Activated naive CD8-positive, alpha-beta T cell treated with anti-CD3 and anti-CD28 coated beads, Interleukin-2, amount 10 ng/mL, durations not matched to agents 7 days and 5 days (primary cell): ENCODE measurements at places on chromosomes 11 and 22.

GRCh38 chr11:118908901-118909618, 16.7 kb downstream of the BCL9L start:
- H3K27me3 ChIP-seq = no peaks in the 10 kb centered on the region
- no peak overlapping the region for H3K4me3 ChIP-seq
- H3K27ac ChIP-seq = peak overlapping the region; percentile 83
- peaks cover 44% of the 10 kb centered on the region for H3K4me1 ChIP-seq
- H3K36me3 ChIP-seq = peaks cover 5% of the 10 kb centered on the region
- no peak for DNase-seq

- H3K27ac ChIP-seq = no peak overlapping the region
- no peaks in the 10 kb centered on the region for H3K4me1 ChIP-seq
- no peak for DNase-seq
These were observed 598.6 kb downstream of the BUD13 start for GRCh38 chr11:116173941-116174911.

DNA sequence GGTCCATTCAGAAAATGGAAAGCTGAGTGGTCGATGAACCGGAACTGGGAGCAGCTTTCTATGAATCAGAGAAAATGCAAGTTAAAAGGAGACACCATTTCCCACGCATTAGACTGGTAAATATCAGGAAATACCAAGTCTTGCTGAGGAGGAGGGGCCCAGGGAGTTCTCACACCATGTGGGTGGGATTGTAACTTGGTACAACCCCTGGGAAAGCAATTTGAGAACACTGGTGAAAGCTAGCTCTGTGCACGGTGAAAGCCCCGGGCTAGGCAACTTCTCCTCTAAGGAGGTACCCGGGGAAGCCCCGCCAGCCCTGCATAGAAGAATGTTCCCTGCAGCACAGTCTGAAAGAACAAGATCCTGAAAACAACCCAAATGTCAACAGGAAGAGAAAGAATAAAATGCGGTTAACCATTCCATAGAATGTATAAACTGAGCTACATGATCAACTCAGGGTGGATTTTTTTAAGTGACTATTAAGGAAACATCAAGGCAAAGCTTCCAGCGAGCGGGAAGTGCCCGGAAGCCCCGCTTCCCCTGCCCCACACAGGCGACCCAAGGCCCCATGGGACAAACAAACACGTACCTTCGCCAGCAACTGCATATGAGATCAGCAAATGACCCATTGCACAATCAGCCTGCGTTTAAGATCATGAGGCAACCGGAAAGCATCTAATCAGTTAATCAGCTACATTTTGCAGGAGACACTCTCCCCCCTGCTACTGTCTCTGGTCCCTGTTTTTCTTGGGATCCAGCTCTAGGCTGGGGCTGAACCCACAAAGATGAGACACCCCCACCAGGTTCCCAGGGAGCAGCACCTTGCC, 11.3 kb downstream of the SHANK2 start:
- no peak for DNase-seq
- peaks cover 4% of the 10 kb centered on the region for H3K4me1 ChIP-seq
- H3K36me3 ChIP-seq = no peaks in the 10 kb centered on the region
- H3K4me3 ChIP-seq = no peak overlapping the region
- peaks cover 12% of the 10 kb centered on the region for H3K27me3 ChIP-seq

- peak overlapping the region; percentile 75 for H3K27ac ChIP-seq
- H3K36me3 ChIP-seq = peaks cover 5% of the 10 kb centered on the region
- peak; percentile 73 for DNase-seq
These were observed 22.3 kb downstream of the KCNQ1 start for GRCh38 chr11:2466869-2467694.

GRCh38 chr11:73184953-73185671, 33.0 kb upstream of the P2RY2 start:
- peaks cover 29% of the 10 kb centered on the region for H3K27me3 ChIP-seq
- H3K27ac ChIP-seq = no peak overlapping the region
- no peaks in the 10 kb centered on the region for H3K36me3 ChIP-seq
- peak; percentile 71 for DNase-seq

DNA sequence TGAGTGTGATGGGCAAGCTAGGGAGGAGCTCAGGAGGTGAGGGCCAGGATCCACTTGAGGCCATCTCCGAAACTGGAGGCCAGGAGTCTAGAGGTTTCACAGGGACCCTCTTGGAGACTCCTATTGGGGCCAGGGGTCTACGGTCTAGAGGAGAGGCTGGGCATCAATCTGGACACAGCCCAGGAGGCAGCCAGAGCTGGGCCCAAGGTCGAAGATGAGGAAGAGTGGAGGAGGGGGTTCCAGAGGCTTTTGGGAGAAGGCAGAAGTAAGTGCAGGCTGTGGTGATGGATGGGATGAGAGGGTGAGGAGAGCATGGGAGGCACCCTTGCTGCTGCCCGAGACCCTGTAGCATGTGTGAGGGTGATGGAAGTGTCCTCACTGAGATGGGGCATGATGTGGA, 56.6 kb downstream of the LRRC32 start:
- peaks cover 11% of the 10 kb centered on the region for H3K27me3 ChIP-seq
- H3K27ac ChIP-seq = no peak overlapping the region
- H3K4me3 ChIP-seq = no peak overlapping the region
- peaks cover 2% of the 10 kb centered on the region for H3K4me1 ChIP-seq

DNA sequence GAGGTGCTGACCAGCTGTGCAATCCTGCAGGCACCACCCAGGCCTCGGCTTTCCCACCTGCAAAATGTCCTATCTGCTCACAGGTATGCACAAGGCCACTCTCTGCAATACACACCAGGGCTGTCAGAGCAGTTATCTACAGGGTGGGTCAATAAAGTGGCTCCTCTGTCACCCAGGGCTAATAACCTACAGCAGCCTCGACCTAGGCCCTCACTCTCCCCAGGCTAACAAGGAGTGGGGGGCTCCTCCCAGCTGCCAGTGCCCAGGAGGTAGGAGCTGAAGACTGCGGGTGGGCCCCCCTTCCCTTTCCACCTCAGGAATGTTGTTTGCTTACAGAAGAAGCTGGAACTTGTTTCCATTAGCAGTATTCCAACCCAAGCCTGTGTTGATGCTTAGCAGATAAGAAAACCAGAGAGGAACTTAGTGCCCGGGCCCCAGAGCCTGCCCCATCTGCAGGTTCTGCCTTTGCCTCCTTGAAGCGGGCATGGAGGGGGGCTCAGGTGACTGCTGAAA, 26.8 kb downstream of the MYH9 start:
- H3K27ac ChIP-seq = peak overlapping the region; percentile 72
- peaks cover 22% of the 10 kb centered on the region for H3K36me3 ChIP-seq
- no peaks in the 10 kb centered on the region for H3K27me3 ChIP-seq
- DNase-seq = no peak
- peaks cover 82% of the 10 kb centered on the region for H3K4me1 ChIP-seq
- H3K4me3 ChIP-seq = peak overlapping the region; percentile 61

- no peak overlapping the region for H3K27ac ChIP-seq
- H3K27me3 ChIP-seq = peaks cover 1% of the 10 kb centered on the region
- no peak overlapping the region for H3K4me3 ChIP-seq
- no peaks in the 10 kb centered on the region for H3K4me1 ChIP-seq
- H3K36me3 ChIP-seq = no peaks in the 10 kb centered on the region
These were observed 62.9 kb upstream of the NTM start for GRCh38 chr11:131307506-131307905.

GRCh38 chr22:47046411-47047065, 284.1 kb downstream of the TBC1D22A start:
- no peaks in the 10 kb centered on the region for H3K27me3 ChIP-seq
- DNase-seq = no peak
- H3K36me3 ChIP-seq = no peaks in the 10 kb centered on the region
- H3K27ac ChIP-seq = no peak overlapping the region
- H3K4me3 ChIP-seq = no peak overlapping the region

DNA sequence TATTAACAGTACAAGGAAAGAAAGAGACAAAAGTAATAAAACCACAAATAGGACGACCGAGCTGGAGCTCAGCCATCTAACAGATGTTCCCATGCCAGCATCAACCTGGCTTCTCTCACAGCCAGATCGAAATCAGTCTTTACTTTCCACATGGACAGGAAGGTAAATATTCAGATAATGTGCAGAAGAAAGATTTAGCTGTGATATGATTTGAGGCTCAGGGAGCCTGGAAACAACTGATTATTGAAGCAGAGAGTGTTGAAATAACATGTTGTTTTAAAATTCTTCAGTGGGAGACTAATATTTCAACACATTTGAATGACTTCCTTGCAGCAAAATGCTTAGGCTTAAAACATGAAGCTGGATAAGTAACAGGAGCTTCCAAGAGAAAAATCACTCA, 546.8 kb downstream of the ETS1 start:
- DNase-seq = no peak
- no peak overlapping the region for H3K4me3 ChIP-seq
- no peaks in the 10 kb centered on the region for H3K27me3 ChIP-seq
- peaks cover 48% of the 10 kb centered on the region for H3K4me1 ChIP-seq

- no peaks in the 10 kb centered on the region for H3K36me3 ChIP-seq
- peaks cover 3% of the 10 kb centered on the region for H3K27me3 ChIP-seq
- no peak for DNase-seq
- no peaks in the 10 kb centered on the region for H3K4me1 ChIP-seq
- no peak overlapping the region for H3K27ac ChIP-seq
- no peak overlapping the region for H3K4me3 ChIP-seq
These were observed 123.5 kb downstream of the MPPED1 start for GRCh38 chr22:43535336-43535735.

- H3K27me3 ChIP-seq = peaks cover 34% of the 10 kb centered on the region
- H3K27ac ChIP-seq = no peak overlapping the region
- no peaks in the 10 kb centered on the region for H3K36me3 ChIP-seq
- no peak for DNase-seq
- no peak overlapping the region for H3K4me3 ChIP-seq
These were observed 10.5 kb downstream of the CHST1 start for GRCh38 chr11:45655012-45655283.

- H3K4me3 ChIP-seq = no peak overlapping the region
- DNase-seq = no peak
These were observed 214.8 kb upstream of the SESN3 start for GRCh38 chr11:95445746-95446333.

DNA sequence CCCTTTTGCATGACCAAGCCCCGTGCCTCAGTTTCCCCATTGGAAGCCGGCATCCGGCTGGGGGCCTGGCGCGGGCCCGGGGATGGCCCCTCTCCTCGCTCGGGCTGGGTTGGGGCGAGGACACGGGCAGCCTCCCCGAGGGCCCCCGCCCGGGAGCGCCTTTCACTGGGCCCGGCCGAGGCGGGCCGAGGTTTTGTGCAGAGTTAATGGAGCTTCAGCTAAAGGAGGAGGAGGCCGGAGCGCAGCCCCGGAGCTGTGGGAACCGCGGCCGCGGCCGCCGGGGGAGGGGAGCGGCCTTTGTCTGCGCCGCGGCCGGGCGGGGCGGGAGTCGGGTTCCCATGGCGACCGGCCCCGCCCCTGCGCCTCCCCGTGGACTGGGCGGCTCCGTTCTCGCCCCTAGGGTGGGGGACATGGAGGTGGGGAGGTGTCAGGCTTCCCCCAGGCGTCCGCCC, 1.4 kb upstream of the MAPK11 start:
- DNase-seq = peak; percentile 75
- H3K36me3 ChIP-seq = peaks cover 3% of the 10 kb centered on the region
- H3K27ac ChIP-seq = no peak overlapping the region
- peaks cover 4% of the 10 kb centered on the region for H3K27me3 ChIP-seq
- no peak overlapping the region for H3K4me3 ChIP-seq
- peaks cover 10% of the 10 kb centered on the region for H3K4me1 ChIP-seq

DNA sequence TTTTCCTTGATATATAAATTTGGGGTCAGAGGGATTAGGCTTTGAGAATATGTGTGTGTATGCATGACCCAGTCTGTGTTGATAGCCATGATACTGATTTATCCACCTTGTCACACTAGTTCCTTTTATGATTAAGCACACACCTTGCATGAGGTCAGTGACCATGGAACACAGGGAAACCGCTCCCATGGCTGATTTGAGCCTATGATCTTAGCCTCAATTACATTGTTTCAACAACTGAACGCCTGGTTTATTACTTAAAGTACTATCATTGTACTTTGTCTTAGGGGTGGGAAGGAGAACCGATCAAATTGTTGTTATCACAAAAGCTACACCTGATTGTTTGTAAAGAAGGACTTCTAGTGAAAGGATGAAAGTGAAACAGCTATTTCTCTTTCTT, 70.7 kb downstream of the ARFGAP2 start:
- H3K4me3 ChIP-seq = no peak overlapping the region
- H3K36me3 ChIP-seq = no peaks in the 10 kb centered on the region
- no peak overlapping the region for H3K27ac ChIP-seq
- no peaks in the 10 kb centered on the region for H3K27me3 ChIP-seq
- no peak for DNase-seq
- H3K4me1 ChIP-seq = no peaks in the 10 kb centered on the region

GRCh38 chr11:48099916-48100446, 116.6 kb upstream of the OR4B1 start:
- no peaks in the 10 kb centered on the region for H3K27me3 ChIP-seq
- H3K36me3 ChIP-seq = peaks cover 3% of the 10 kb centered on the region

DNA sequence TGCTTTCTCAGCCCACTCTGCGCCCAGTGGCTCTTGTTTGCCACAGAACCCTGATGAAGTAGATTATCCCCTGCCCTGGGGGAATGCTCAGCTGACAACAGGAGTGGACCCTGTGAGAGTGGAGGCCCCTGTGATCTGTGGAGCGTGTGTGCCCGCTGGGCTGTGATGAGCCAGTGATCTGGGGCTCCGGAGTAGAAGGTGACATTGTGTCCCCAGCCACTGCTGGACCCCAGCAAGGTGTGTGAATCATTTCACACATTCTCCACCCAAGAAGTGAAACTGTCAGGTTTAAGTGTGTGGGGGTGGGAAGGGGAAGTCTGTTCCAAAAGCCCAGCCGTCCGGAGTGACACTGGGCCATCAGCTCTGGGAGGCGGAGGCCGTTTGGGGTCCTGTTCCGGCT, 33.1 kb upstream of the GRAMD4 start:
- H3K27ac ChIP-seq = peak overlapping the region; percentile 79
- DNase-seq = no peak
- H3K4me1 ChIP-seq = peaks cover 24% of the 10 kb centered on the region
- no peaks in the 10 kb centered on the region for H3K27me3 ChIP-seq
- peak overlapping the region; percentile 61 for H3K4me3 ChIP-seq

DNA sequence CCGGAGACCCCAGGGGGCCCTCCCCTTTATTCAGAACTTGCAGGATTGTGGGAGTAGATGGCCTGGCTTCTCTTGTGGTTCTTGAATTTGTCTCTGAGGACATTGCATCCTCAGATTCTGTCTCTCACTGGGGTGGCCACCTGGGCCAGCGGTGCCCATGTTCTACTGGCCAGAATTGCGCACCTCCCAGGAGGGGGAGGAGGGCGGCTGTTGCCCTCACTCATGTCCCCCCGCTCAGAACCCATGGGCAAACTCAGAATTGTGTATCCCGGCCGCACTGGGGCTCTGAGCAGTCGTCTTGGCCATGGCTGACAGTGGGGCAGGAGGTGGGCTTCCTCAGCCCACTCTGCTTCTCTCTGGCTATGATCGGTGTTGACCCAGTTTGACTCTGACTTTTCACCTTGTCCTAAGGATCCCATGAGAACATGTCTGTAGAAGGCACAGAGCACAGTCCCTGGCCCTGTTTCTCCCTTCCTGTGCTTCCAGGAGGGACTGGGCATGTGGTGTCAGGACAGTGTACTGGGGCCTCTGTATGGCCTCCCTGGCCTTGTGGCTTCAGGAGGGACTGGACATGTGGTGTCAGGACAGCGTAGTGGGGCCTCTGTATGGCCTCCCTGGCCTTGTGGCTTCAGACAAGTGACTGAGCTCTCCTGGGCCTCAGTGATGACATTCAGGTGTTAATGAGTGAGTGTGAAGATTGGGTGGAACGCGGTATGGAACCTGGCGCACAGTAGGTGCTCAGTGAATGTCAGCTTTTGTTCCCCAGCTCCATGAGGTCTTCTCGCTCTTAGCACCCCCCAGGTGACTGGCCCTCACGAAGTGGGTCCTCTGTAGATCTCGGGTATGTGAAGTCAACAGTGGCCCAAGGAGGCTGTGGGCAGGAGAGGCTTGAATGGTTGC, 99.3 kb downstream of the TBC1D22A start:
- no peaks in the 10 kb centered on the region for H3K27me3 ChIP-seq
- H3K27ac ChIP-seq = no peak overlapping the region
- no peak overlapping the region for H3K4me3 ChIP-seq
- H3K4me1 ChIP-seq = no peaks in the 10 kb centered on the region
- no peak for DNase-seq
